Hippocampal formation (tissue), 2 donors: ENCODE measurements at places on chromosomes 1 and 21.

DNA sequence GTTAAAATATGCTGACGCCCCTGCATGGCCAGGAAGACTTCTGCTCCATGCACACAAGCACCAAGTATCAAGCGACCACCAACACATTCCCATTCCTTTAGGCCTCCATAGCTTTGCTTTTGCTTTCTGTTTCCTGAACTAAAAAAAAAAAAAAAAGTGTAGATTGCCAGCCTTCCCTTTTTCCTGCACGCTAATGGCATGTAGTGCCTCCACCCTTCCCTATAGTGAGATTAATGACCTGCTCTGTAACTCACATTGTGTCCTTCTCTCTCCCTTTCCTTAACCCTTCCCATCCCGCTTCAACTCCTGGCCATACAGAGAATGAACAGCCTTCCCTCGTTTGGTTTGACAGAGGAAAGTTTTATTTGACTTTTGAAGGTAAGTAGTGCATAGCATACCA lies 57.1 kb upstream of the DYNLT5 start:
- DNase-seq, result no peak

DNA sequence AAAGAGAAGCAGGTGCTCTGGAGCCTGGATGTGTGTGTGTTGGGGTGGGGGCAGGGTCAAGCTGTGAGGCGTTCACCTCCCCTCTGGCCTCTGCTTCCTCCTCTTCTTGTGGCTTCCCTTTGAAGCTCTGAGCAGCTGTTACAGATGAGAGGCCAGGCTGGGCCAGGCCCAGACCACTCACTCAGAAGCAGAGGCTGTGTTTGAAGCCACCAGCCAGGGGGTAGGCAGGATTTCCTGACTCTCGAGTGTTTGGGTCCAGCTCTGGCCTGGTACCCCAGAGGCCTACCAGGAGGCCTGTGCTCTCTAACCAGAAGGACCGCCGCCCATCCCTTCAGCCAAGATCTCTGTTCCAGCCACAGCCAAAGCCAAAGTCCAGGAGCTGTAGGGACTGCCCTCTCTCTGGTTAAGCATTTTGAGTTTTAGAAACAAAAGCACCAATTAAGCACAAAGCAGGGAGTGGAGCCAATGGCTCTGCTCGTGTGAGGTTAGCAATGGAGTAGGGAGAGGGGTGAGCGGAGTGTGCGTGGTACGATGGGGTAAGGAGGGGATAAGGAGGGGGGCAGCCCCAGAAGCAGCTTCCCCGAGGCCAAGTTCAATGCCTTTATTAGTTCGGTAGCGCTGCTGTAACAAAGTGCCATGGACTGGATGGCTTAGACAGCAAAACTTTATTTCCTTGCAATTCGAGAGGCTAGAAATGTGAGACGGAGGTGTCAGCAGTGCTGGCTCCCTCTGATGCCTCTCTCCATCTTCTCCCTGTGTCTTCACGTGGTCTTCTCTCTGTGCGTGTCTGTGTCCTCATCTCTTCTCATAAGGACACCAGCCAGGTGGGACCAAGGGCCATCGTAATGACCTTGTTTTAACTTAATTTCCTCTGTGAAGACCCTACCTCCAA lies 20.5 kb downstream of the RCSD1 start:
- DNase-seq, result no peak

DNA sequence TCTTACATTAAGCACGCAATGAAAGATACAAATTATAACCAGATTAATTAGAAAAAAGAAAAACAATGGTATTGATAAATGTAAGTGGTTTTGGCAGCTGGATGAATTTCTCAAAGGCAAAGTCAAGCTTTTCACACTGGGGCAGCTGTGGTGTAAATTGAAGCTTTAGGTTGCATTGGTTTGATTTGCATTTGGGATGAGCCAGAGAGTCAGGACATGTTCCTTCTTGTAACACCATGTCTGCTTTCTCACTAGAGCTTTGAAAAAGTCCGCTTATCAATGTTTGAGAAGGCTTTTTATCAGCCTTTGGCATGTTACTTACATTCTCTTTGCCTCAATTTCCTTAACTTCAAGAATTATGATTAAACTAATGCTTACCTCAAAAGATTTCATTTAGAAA lies 173.9 kb downstream of the GPATCH2 start:
- no peak for DNase-seq

DNA sequence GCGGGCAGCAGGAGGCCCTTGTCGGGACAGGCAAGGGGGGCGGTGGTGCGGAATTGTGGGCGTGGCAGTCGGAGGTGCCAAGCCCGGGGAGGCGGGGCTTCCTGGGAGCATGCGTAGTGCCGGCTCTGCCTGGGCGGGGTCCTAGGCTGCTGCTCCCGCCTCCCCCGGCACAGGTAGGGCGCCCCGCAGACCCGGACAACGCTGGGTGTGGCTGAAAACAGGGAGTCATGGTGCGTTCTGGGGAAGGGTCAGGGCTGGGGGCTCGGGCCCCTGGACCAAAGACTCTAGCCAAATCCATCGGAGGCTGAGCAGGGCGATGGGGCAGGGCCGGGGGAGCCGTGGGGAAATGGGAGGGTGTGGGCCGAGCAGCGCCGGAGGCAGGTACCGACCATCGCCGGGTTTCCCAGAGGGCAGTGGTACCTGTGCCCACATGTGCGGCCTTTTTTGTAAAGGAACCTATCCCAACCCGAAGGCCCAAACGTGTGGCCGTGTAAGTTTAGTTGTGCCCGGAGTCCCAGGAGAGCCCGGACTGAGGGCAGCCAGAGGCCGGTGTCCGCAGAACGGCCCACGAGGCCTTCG lies 231.9 kb downstream of the SDCCAG8 start:
- no peak for DNase-seq

GRCh38 chr1:215118081-215118480 lies 35.5 kb downstream of the KCNK2 start:
- DNase-seq, result no peak

DNA sequence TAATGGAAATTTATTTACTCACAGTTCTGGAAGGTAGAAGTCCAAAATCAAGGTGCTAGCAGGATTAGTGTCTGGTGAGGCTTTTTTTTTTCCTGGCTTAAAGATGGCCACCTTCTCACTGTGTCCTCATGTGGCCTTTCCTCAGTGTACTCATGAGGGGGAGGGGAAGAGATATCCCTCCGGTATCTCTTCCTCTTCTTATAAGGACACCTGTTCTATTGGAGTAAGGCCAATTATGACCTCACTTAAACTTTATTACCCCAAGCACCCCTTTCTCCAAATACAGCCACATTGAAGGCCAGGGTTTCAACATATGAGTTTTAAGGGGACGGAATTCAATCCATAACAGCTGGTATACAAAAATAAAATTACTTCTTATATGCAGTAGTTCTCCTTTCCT lies 203.7 kb upstream of the C1orf87 start:
- DNase-seq, result no peak

GRCh38 chr1:160227034-160227433 lies 21.9 kb downstream of the PEA15 start:
- DNase-seq, result no peak

- DNase-seq, result no peak
These were observed 157.6 kb upstream of the ARHGEF16 start for GRCh38 chr1:3296826-3297225.

- no peak for DNase-seq
These were observed 24.4 kb upstream of the AGBL4 start for GRCh38 chr1:50047916-50048694.

GRCh38 chr1:3473381-3473844 lies 18.9 kb downstream of the ARHGEF16 start:
- no peak for DNase-seq

GRCh38 chr1:119327450-119328155 lies 41.0 kb upstream of the HAO2 start:
- DNase-seq, result peak; percentile 28

- DNase-seq, result no peak
These were observed 327.6 kb downstream of the DPYD start for GRCh38 chr1:97593192-97593591.

GRCh38 chr1:24558902-24559791 lies 3.3 kb downstream of the NCMAP start:
- peak; percentile 46 for DNase-seq

DNA sequence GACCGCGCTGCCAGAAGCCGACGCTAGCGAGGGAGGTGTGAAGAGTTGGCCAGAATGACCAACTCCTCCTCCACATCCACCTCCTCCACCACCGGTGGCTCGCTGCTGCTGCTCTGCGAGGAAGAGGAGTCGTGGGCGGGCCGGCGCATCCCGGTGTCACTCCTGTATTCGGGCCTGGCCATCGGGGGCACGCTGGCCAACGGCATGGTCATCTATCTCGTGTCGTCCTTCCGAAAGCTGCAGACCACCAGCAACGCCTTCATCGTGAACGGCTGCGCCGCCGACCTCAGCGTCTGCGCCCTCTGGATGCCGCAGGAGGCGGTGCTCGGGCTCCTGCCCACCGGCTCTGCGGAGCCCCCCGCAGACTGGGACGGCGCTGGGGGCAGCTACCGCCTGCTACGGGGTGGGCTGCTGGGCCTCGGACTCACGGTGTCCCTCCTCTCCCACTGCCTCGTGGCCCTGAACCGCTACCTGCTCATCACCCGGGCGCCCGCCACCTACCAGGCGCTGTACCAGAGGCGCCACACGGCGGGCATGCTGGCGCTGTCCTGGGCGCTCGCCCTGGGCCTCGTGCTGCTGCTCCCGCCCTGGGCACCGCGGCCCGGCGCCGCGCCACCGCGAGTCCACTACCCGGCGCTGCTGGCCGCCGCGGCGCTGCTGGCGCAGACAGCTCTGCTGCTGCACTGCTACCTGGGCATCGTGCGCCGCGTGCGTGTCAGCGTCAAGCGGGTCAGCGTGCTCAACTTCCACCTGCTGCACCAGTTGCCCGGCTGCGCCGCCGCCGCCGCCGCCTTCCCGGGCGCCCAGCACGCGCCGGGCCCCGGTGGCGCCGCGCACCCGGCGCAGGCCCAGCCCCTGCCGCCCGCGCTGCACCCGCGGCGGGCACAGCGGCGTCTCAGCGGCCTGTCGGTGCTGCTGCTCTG lies 1.2 kb downstream of the GPR88 start:
- DNase-seq, result peak; percentile 7

GRCh38 chr21:41141031-41141457 lies 26.9 kb upstream of the BACE2 start:
- DNase-seq, result no peak

- DNase-seq, result no peak
These were observed 127.9 kb downstream of the DNM3 start for GRCh38 chr1:171969226-171969625.

- DNase-seq, result no peak
These were observed 57.9 kb downstream of the NTMT2 start for GRCh38 chr1:170203693-170204092.

- DNase-seq, result no peak
These were observed 10.5 kb upstream of the SRP9 start for GRCh38 chr1:225766967-225767633.

DNA sequence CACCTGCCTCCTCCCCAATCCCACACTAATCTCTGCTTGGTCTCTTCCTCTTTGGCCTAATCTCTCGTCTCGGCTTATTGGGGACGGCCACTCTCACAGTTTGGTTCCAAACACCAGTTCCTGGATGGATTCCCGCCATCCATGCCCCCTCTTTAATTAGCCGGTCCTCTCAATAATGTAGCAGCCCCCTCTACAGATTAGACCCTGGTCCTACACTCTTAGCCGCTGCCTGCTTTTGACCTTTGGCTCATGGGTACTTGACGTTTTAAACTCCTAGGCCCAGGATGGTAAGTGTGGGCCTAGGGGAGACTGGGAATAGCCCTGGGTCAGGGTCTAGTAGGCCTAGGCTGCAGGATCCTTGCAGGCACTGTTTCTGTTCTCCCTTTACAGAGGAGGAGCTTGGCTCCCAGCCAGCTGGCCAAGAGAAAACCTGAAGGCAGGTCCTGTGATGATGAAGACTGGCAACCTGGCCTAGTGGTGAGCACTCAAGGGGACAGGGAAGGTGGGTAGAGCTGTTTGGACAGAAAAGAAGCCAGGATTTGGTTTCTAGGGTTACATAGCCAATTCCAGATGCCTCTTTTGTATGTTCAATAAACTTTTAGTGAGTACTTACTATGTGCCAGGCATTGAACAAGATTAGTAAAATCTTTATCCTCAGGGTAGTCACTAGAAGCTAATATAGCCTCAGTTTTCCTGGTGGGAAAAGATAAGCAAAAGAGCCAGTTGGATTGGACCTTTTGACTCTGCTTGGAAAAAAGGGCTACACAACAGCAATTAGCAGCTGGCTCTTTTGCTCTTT lies 758 bp downstream of the RAD54L start:
- no peak for DNase-seq

DNA sequence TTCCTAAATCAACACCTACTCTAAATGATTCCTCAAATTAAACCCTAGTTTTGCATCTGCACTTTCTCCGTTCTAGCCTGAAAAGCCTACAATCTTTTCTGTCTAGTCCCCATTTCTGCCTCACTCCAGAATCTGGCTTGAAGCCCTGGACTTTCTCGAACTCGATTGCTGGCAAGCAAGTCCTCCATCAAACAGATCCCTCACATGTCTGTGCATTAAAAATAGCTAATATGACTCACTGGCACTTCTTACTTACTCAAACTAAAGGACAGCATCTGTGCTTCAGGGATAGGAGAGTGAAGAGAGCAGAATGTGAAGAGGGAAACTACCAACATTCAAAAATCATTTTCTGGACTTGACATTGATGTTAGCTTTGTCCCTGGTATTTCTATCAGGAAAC lies 51.8 kb upstream of the CXADR start:
- DNase-seq, result peak; percentile 51

- no peak for DNase-seq
These were observed 552 bp downstream of the UBR4 start for GRCh38 chr1:19209439-19209989.

DNA sequence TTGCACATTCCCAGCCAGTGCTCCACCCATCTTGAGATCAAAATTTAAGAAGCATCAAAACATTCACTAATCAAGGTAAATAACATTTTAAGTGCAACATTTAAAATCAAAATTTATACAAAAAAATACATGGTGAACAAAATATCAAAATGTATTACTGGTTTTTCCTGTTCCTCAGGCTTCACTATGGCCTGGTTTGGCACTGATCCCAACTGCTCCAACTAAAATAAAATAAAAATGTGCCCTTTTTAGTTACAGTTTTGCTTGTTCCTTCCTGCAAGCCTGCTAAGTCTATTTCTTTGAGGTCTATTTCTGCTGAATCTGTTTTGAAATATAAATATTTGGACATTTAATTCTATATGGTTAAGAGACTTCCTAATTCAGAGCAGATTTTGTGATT lies 54.9 kb downstream of the ADAMTS1 start:
- DNase-seq, result no peak

DNA sequence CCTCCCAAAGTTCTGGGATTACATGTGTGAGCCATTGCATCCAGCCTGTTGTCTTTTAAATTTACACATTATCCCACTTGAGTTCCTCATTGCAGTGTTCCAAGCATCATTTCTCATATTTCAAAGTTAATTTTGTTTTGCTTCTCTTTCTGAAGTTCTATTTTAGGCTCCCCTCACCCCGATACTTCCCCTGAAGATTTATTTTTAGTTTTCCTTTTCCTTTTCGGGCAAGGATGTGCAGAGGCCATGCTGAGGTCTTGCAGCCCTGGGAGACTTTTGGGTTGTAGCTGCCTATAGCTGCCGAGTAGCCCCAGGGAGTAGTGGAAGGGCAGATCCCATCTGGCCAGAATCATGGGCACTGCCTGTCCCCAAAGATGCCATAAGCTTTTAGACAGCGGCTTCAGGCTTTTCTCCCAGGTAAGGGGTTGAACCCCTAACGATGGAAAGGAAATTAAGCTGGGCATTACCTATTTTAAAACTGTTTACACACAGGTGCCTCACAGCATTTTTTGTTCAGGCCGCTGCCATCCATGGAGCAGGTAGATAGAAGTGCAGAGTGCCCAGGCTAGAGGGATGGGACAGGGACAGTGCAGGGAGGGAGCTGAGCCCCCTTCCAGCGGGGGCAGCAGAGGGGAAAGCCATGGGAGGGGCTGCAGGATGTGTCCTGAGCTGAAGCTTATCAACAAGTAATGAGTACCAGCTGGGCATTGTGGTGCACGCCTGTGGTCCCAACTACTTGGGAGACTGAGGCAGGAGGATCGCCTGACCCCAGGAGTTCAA lies 15.9 kb downstream of the PSEN2 start:
- no peak for DNase-seq

- peak; percentile 50 for DNase-seq
These were observed 8.1 kb upstream of the TMEM183A start for GRCh38 chr1:202998836-202999750.
